ENCODE measurements at places on chromosomes 3 and 15.

DNA sequence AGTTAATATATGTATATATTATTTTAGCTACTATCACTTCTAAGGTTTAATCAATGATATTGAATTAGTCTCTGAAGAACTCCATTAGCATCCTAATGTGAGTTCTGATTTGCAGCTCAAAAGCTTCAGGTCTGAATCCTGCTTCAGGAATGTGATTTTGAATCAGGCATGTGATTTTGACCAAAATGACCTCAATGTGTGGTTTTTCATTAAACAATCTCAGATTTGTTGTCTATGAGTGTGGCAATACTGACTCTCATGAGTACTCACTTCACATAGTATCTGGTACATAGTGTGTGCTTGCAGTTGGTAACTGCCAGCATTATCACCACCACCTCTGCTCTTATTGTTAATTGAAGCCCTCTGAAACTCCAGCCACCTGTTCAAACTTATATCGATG, 251.0 kb downstream of the KCNH8 start:
- H3K27me3 ChIP-seq = no peaks in the 10 kb centered on the region
- H3K27ac ChIP-seq = no peak overlapping the region
- no peaks in the 10 kb centered on the region for H3K4me1 ChIP-seq
- H3K36me3 ChIP-seq = no peaks in the 10 kb centered on the region

- no peak for DNase-seq
- H3K4me3 ChIP-seq = no peak overlapping the region
- H3K27ac ChIP-seq = no peak overlapping the region
- H3K4me1 ChIP-seq = no peaks in the 10 kb centered on the region
- H3K27me3 ChIP-seq = no peaks in the 10 kb centered on the region
- no peaks in the 10 kb centered on the region for H3K36me3 ChIP-seq
These were observed 65.4 kb upstream of the XCR1 start for GRCh38 chr3:46092702-46093080.

- peak; percentile 54 for DNase-seq
- no peaks in the 10 kb centered on the region for H3K36me3 ChIP-seq
- H3K27ac ChIP-seq = no peak overlapping the region
- no peaks in the 10 kb centered on the region for H3K27me3 ChIP-seq
- peaks cover 3% of the 10 kb centered on the region for H3K4me1 ChIP-seq
These were observed 70.4 kb downstream of the LSM3 start for GRCh38 chr3:14248849-14249523.

DNA sequence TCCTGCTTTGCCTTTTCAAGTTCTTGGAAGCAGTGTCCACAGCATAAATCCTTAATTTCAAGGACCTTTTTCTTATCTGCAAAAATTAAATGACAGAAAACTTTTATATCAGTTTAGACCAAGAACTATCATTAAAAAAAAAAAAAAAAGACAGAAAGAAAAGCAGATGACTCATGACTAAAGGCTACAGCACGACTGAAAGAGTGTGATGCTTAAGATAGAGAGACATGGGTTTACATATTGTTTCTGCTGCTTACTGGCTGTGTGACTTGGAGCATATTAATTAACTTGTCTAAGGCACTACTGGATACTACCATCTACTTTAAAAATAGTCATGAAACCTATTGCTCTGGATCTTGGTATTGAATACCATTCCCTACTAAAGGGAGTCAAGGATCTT, 62.3 kb downstream of the CEP152 start:
- no peak overlapping the region for H3K4me3 ChIP-seq
- no peak for DNase-seq
- H3K36me3 ChIP-seq = no peaks in the 10 kb centered on the region
- H3K27ac ChIP-seq = no peak overlapping the region
- H3K4me1 ChIP-seq = no peaks in the 10 kb centered on the region

DNA sequence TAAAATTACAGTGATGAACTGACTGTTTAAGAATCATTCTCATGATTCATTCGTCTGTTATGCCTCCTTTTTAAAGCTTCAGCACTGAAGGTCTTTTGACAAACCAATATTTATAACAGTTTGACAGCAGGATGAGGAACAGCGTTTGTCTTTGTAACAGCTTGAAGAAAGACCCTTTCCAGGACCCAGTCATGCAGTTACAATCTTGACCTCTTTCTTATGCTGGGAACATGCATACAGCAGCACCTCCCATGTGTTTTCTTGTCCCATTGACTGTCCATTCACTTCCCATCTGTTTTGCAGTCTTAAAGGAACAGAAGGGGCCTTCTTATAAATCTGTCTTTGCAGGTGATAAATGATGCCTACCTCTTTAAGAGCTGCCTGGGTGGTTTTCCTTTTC, 87.2 kb downstream of the OPA1 start:
- DNase-seq = no peak
- H3K27me3 ChIP-seq = no peaks in the 10 kb centered on the region
- H3K27ac ChIP-seq = no peak overlapping the region

DNA sequence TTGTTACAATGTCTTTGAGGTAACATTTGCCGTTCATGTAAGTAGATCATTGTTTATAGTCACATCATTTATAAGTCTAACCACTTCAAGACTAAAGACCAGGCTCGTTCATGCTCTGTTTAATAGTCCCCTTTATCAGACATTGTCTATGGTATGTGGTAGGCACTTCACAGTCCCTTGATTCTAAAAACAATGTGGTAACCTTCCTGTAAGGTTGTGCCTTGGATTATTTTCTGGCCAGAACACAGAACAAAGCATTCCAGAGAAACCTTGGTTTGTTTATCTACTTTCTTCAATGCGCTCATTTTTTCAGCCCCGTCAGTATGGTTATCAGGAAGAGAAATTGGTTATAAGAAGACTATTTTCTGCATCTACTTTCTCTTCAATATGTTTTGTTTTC, 16.3 kb upstream of the ST3GAL6 start:
- H3K36me3 ChIP-seq = no peaks in the 10 kb centered on the region
- DNase-seq = no peak
- H3K27ac ChIP-seq = no peak overlapping the region
- no peak overlapping the region for H3K4me3 ChIP-seq
- no peaks in the 10 kb centered on the region for H3K4me1 ChIP-seq

- peaks cover 15% of the 10 kb centered on the region for H3K4me1 ChIP-seq
- no peak for DNase-seq
- H3K36me3 ChIP-seq = no peaks in the 10 kb centered on the region
- peaks cover 7% of the 10 kb centered on the region for H3K27me3 ChIP-seq
- H3K27ac ChIP-seq = no peak overlapping the region
- peak overlapping the region; percentile 55 for H3K4me3 ChIP-seq
These were observed 6.1 kb downstream of the GATA2 start for GRCh38 chr3:128486681-128487537.

GRCh38 chr15:95624616-95625361, 705.7 kb upstream of the NR2F2 start:
- H3K27ac ChIP-seq = peak overlapping the region; percentile 68
- no peak for DNase-seq
- no peaks in the 10 kb centered on the region for H3K36me3 ChIP-seq
- no peaks in the 10 kb centered on the region for H3K4me1 ChIP-seq
- H3K27me3 ChIP-seq = no peaks in the 10 kb centered on the region

DNA sequence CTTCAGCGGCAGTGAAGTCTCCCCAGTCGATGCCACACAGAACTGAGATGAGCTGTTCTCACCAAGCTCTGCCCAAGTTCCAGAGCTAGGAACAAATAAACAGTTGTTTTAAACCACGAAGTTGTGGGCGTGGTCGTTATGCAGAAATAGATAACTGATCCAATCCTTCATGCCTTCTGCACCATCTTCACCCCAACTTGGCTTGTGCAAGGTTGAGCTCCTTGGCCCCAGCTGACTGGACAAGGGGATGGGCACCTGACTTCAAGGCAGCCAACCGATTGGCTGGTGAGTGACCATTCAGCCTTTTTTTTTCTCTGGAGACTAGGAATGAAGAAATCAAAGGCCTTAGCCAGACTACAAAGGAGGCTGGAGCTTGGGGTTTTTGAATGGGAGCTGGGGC, 23.9 kb downstream of the LINGO1 start:
- H3K36me3 ChIP-seq = no peaks in the 10 kb centered on the region
- no peaks in the 10 kb centered on the region for H3K27me3 ChIP-seq
- no peaks in the 10 kb centered on the region for H3K4me1 ChIP-seq
- H3K27ac ChIP-seq = peak overlapping the region; percentile 38

DNA sequence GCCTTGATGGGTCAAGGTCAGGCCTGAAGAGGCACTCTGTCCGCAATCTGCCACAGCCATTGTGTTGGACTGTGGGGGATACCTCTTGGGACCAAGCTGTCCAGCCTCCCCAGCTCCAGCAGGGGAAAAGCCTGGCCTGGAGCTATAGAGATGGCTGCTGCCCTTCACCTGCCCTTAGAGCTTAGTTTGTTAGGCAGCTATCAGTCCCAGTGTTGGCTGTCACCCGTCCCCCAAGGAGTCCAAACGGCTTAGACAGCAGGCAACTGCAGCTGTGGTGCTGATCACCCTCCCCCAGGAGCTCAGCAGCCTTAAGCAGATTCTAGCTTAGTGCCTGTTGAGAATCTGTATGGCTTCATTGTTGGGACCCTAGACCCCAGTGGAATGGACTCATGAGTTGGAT, 180.3 kb downstream of the MYRIP start:
- H3K27me3 ChIP-seq = no peaks in the 10 kb centered on the region
- DNase-seq = no peak
- no peaks in the 10 kb centered on the region for H3K36me3 ChIP-seq
- H3K4me1 ChIP-seq = no peaks in the 10 kb centered on the region

DNA sequence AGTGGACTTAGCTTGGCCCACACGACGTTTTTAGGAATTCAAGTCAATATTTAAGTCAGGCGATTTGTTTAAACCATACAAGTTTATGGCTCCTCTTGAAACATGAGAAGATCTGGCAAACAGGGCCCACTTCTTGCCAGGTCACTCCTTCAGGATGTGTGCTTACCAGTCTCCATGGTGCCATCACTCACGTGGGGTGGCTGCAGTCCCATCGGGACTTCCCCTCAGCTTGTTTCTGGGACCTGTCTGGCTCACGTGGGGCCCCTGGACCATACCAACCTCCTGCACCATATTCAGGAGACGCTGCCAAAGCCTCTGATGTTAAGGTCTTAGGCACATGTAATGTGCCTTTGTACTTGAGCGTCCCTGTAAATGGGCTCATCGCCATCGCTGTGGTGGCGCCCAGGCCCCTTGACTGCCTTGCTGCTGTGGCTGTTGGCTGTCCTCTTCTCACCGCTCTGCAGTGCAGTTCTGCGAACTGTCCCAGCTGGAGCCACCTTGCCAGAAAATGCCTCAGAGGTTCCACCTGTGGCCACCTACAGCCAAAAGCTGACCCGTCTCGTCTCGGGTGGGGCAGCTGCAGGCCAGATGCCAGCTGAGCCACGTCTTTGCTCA, 8.9 kb downstream of the MCM2 start:
- DNase-seq = no peak
- H3K4me1 ChIP-seq = no peaks in the 10 kb centered on the region
- no peak overlapping the region for H3K4me3 ChIP-seq
- no peaks in the 10 kb centered on the region for H3K27me3 ChIP-seq

- H3K27me3 ChIP-seq = no peaks in the 10 kb centered on the region
- no peak overlapping the region for H3K4me3 ChIP-seq
- DNase-seq = no peak
- H3K4me1 ChIP-seq = peaks cover 4% of the 10 kb centered on the region
- no peak overlapping the region for H3K27ac ChIP-seq
These were observed 269.7 kb upstream of the LYSMD4 start for GRCh38 chr15:100002787-100003536.

DNA sequence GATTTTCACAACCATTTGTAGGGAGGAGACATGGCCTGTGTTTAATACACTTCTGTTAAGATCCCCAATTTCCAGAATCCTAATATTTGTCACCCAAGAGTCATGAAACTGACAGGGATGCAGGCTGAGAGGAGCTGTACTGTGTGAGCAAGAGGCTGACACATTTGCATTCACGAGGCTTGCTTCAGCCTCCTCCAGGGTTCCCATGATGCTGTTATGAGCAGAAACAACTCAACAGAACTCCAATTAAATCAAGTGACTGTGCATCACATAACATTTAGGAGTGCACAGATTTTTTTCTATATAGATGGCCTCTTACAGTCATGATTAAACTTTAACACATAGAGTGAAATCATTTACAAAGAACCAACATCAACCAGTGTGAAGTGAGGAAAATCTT, 292.3 kb upstream of the STT3B start:
- no peak overlapping the region for H3K27ac ChIP-seq
- peaks cover 3% of the 10 kb centered on the region for H3K27me3 ChIP-seq
- H3K4me3 ChIP-seq = no peak overlapping the region
- no peaks in the 10 kb centered on the region for H3K4me1 ChIP-seq

GRCh38 chr3:134601539-134602439, 49.0 kb downstream of the KY start:
- no peak for DNase-seq
- peaks cover 5% of the 10 kb centered on the region for H3K4me1 ChIP-seq
- no peak overlapping the region for H3K27ac ChIP-seq

DNA sequence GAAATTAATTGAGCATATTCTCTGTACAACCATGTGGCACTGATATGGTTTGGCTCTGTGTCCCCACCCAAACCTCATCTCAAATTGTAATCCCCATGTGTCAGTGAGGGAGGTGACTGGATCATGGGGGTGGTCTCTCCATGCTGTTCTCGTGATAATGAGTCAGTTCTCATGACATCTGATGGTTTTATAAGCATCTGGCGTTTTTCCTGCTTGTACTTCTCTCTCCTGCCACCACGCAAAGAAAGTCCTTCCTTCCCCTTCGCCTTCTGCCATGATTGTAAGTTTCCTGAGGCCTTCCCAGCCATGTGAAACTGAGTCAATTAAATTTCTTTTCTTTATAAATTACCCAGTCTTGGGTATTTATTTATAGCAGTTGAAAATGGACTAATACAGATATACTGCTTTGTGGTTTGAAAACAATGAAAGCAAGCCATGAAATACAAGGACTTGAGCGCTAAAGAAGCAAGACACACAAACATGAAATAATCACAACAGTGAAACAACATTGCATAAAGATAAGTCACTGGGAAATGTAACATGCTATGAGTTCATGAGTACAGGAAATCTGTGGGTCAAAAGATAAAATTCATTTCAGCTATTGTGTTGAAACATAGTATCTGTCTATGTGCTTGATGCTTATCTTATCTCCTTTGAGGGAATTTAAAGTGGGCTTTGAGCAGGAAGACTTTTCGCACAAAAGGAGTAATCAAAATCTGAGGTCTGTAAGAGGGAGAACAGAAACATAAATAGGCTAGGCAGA, 288.7 kb downstream of the GBE1 start:
- H3K4me1 ChIP-seq = no peaks in the 10 kb centered on the region
- no peak for DNase-seq
- no peak overlapping the region for H3K4me3 ChIP-seq
- H3K27me3 ChIP-seq = no peaks in the 10 kb centered on the region

GRCh38 chr15:67161881-67162280, 92.6 kb downstream of the AAGAB start:
- no peaks in the 10 kb centered on the region for H3K36me3 ChIP-seq
- peak overlapping the region; percentile 3 for H3K27ac ChIP-seq
- DNase-seq = no peak
- H3K4me3 ChIP-seq = no peak overlapping the region

DNA sequence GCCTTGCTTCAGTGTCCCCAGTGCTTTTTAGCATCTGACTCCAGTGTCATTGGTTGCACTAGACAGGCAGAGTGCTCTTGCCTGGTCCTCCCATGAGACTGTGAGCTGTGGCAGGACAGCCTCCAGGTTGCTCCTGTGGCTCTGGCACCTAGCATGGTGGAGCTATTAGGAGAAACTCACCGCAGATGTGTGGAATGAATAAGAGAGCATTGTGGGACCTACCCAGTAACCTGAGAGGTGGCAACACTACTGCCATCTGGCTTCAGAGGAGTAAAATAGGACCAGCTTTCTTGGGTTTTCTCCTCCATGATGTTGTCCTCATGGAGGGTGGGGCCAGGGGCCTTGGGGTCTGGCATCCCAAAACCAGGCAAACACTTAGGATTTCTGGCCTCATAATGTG, 183.6 kb downstream of the EPHB1 start:
- no peak overlapping the region for H3K27ac ChIP-seq
- no peak overlapping the region for H3K4me3 ChIP-seq
- DNase-seq = no peak
- no peaks in the 10 kb centered on the region for H3K4me1 ChIP-seq
- H3K36me3 ChIP-seq = no peaks in the 10 kb centered on the region

GRCh38 chr15:38176155-38176554, 76.5 kb upstream of the SPRED1 start:
- H3K27ac ChIP-seq = no peak overlapping the region
- no peaks in the 10 kb centered on the region for H3K27me3 ChIP-seq
- no peak overlapping the region for H3K4me3 ChIP-seq
